ENCODE measurements at places on chromosomes 6 and 20.

GRCh38 chr6:5457041-5457440 is 195.7 kb downstream of the FARS2 start:
- no peak for DNase-seq

GRCh38 chr20:9919271-9920014 is 80.6 kb upstream of the PAK5 start:
- DNase-seq = no peak

DNA sequence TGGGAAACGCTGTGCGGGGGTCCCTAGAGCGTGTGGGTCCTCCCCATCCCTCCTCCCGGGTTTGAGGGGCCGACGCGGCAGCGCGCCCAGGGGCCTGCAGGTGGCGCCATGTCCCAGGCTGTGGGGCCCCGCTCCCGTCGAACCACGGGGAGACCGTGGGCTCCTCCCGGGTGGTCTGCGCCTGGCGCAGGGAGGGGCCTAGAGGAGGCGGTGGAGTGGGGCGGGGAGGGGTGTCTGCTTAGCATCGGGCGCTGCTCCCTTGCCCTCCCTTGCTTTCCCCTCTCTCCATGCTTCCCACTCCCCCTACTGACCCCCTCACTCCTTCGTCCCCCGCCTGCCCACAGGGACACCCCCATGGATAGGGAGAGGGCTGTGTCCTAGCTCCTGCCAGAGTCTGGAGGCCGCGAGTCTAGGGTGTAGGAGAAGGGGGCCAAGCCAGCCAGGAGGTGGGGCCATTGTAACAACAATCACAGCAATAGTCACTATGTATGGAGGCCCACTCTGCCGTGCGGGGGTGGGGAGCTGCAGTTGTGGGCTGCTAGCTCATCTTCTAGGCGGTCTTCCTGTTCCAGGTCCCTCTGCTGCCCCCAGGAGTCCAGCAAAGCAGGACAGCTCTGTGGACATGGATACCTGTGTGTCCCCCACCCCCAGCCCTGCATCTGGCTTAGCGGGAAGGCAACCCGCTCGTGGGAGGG is 51.7 kb downstream of the CHMP4B start:
- DNase-seq = peak; percentile 10

DNA sequence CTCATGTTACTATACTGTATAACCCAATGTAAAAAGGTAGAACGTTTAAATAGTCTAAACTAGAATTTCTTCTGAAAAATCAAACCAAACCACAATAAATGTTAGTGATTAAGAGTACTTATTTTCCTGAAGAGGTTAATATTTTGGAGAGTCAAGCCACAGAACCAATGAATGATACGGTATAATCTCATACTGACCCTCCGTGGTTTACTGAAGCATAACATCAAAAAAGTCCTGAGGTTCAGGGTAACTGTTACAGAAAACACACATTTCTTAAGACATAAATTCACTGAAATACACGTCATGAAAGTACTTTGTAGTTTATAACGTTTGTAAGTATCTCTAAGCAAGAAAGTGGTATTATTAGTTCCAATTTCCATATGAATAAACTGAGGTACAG is 28.9 kb downstream of the ESF1 start:
- no peak for DNase-seq

- DNase-seq = no peak
Measured at GRCh38 chr6:1686117-1687098, 76.7 kb downstream of the FOXC1 start.

GRCh38 chr20:37630166-37630565 is 63.7 kb upstream of the CTNNBL1 start:
- DNase-seq = no peak

DNA sequence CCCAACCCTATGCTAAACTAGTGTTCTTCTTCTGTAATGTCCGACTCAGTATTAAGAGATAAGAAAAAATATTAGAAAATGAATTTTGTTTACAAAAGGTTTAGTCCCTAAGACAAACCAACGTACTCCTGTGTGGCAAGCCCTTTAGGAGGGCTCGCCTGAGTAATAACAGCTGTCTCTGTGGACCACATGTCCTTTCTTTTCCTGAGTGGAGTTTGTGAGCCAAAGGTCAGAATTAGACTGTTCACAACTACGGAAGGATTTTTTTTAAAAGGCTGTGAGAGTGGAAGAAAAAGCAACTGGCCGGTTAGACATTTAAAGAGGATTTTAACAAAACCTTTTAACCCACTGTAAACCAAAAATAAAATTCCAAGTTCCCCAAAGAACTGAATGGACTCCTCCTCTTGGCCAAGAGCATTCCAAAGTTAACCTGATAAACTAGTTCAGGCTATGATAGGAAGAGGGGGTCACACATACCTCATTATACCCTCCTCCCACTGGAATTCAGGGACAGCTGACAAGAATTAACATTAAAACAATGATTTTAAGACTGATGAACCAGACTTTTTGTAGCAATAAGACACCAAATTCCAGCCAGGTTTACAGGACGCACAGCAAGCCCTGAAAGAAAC is 43.5 kb downstream of the FAM184A start:
- DNase-seq = no peak

GRCh38 chr6:110661414-110661813 is 153.9 kb downstream of the CDK19 start:
- no peak for DNase-seq

- DNase-seq = no peak
Measured at GRCh38 chr6:113701552-113702254, 155.4 kb upstream of the MARCKS start.

DNA sequence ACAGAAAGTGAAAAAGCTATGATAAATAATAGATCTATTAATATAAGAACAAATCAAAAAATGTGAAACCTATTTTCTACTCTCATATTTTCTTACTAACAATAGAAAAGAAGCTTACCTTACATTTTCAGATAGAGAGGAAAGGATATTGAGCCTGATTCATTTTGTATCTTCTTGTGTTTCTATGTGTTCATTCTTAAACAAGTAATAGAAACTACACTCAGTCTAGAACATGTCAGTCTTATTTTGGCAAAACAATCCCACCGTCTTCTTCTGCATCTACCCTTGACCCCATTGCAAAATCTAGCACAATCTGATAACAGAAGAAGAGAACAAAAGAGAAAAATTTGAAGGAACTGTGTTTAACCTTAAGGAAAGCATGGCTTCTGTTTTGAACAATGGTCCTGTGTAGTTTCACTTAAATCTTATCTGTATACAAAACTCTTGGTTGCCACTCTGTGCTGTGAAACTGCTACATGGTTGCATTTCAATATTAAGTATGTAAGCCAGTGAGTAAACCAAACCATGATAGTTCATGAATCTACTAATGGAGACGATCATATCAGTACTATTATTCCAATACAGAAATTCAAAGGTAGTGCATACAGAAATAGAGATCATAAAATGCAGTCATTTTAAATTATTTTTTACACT is 69.5 kb upstream of the LGSN start:
- DNase-seq = no peak

- DNase-seq = no peak
Measured at GRCh38 chr20:57000441-57000968, 265.9 kb downstream of the BMP7 start.

- DNase-seq = no peak
Measured at GRCh38 chr20:54622333-54623295, 147.2 kb downstream of the DOK5 start.

GRCh38 chr6:34463849-34464248 is 2.0 kb upstream of the PACSIN1 start:
- DNase-seq = no peak

- DNase-seq = no peak
Measured at GRCh38 chr6:35968821-35969220, 47.9 kb upstream of the SRPK1 start.

DNA sequence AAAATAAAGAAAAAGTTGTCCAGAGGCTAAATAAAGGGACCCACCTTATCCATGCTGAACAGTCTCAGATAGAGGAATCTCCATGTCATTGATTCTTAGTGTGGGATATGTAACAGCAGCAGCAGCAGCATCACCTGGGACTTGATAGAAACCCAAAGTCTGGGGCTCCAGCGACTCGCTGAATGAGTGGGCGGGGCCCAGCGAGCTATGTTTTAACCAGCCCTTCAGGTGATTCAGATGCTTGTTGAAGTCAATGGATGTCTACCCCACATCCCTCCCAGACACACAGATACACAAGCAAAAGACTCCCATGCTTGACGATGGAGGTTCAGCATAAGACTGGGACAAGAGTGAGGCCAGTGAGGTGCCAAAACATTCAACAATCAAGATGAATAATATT is 298.6 kb downstream of the UBE3D start:
- no peak for DNase-seq

- DNase-seq = no peak
Measured at GRCh38 chr20:11101696-11102095, 427.9 kb upstream of the JAG1 start.

- no peak for DNase-seq
Measured at GRCh38 chr6:151675746-151676459, 131.6 kb upstream of the ESR1 start.

DNA sequence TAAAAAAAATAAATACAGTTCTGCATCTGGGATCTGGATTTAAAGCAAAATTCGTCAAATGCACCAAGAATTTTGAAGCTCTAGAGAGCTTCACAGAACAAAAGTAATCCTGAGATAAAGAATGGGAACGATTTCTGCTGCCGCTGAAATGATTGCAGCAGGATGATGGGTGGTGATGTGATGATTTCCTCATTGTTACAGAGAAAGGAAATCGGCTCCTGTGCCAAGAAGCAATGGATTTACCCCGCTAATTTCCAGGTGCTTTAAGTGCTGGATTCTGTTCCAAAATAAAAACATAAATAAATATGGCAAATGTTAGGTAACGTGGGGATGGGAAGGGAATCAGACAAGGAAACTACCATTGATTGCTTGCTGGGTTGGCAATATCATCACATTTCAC is 1067.9 kb upstream of the MAP3K7 start:
- DNase-seq = no peak

DNA sequence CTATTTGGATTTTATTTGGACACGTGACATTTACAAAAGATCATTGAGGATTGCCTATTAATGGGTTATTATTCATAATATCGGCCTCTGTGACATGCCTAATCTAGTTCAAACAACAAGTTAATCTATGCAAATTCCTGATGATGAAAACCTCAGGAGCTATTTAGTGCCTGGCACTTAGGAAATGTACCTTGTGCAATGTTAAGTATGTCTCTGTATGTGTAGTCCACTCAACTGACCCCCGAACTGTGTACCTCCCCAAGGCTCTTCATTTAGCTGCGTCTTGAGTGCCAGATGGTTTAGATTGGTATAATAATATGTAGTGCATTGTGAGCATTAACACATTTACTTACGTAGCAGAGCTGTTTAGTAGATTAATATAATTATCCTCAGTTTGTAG is 6.9 kb downstream of the LAMA2 start:
- DNase-seq = no peak

Measured in immature natural killer cell (primary cell).